ENCODE measurements at places on chromosomes 7 and 10. TPM values are rescaled to one million over a fixed set of nuclear protein-coding genes. Genes with fewer than 3 reads are reported as not detected.

Gene CREB5
- 11.1 TPM for total RNA-seq

GRCh38 chr7:5429857-5430611 is 6.4 kb upstream of the TNRC18 start:
- H3K27me3 ChIP-seq: no peaks in the 10 kb centered on the region
- peaks cover 9% of the 10 kb centered on the region for H3K36me3 ChIP-seq
- H3K4me3 ChIP-seq: peak overlapping the region; percentile 59
- peak; percentile 30 for DNase-seq

- peaks cover 14% of the 10 kb centered on the region for H3K36me3 ChIP-seq
- H3K27me3 ChIP-seq: no peaks in the 10 kb centered on the region
- H3K4me3 ChIP-seq: no peak overlapping the region
- H3K4me1 ChIP-seq: peaks cover 22% of the 10 kb centered on the region
- no peak for DNase-seq
- no peak overlapping the region for H3K27ac ChIP-seq
These were observed 203.0 kb downstream of the TNS3 start for GRCh38 chr7:47378728-47379395.

Gene PALD1
- under 0.01 TPM for total RNA-seq

- H3K4me1 ChIP-seq: no peaks in the 10 kb centered on the region
- DNase-seq: no peak
- H3K27me3 ChIP-seq: no peaks in the 10 kb centered on the region
- no peak overlapping the region for H3K4me3 ChIP-seq
- H3K36me3 ChIP-seq: peaks cover 16% of the 10 kb centered on the region
These were observed 48.7 kb downstream of the UPF2 start for GRCh38 chr10:11993834-11994468.

Gene CALD1
- total RNA-seq: 532 TPM

Gene SUN3
- not detected for total RNA-seq

- H3K27me3 ChIP-seq: no peaks in the 10 kb centered on the region
- peak overlapping the region; percentile 73 for H3K4me3 ChIP-seq
- peak overlapping the region; percentile 84 for H3K27ac ChIP-seq
- DNase-seq: no peak
These were observed 534 bp upstream of the ACBD5 start for GRCh38 chr10:27241010-27241651.
